Right lung (tissue), 10 donors: ENCODE measurements at places on chromosomes 2 and 18. TPM values are rescaled to one million over a fixed set of nuclear protein-coding genes. Genes with fewer than 3 reads are reported as not detected.

GRCh38 chr2:12841021-12841420 lies 124.3 kb downstream of the TRIB2 start:
- no peak for DNase-seq

- no peak for DNase-seq
Observed at GRCh38 chr2:161250864-161251436, 57.3 kb upstream of the PSMD14 start.

GRCh38 chr2:61924895-61925663 lies 19.6 kb downstream of the COMMD1 start:
- DNase-seq: no peak

Gene AQP12A
- not detected for polyA plus RNA-seq

Gene RAD51AP2
- polyA plus RNA-seq: 0.67 TPM

Gene CRYGD
- polyA plus RNA-seq: 0.25 TPM
